ENCODE measurements at places on chromosomes 3 and 15.

DNA sequence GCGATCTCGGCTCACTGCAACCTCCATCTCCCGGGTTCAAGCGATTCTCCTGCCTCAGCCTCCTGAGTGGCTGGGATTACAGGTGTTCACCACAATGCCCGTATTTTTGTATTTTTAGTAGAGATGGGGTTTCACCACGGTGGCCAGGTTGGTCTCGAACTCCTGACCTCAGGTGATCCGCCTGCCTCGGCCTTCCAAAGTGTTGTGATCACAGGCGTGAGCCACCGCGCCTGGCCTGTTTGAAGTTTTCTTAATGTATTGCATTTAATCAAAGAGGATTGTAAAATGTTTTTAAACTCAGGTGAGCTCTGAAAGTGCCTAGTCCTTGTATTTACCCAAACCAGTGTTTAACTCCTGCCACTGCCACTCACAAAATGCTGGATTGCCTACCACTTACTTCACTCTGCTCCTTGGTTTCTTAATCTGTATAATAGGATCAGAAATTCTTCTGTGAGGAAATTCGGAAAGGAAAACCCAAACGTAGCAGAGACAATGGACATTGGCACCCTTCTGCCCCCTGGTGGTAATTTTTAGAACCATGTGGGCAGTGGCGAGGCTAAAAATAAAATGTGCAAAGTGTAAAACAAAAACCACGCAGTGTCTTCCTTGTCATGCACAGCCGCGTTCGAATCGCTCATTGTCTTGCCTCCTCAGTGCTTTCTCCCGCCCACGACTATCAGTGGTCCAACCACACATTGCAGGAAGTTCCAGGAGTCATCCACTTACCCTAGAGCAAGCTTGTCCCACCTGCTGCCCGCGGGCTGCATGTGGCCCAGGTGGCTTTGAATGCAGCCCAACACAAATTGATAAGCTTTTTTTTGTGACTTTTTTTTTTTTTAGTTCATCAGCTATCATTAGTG lies 27.3 kb downstream of the CEP19 start:
- H3K4me3 ChIP-seq: peak overlapping the region; percentile 20
- peak; percentile 67 for DNase-seq
- H3K36me3 ChIP-seq: peaks cover 3% of the 10 kb centered on the region
- H3K4me1 ChIP-seq: peaks cover 12% of the 10 kb centered on the region
- peak overlapping the region; percentile 13 for H3K27ac ChIP-seq
- H3K27me3 ChIP-seq: no peaks in the 10 kb centered on the region

GRCh38 chr3:195863121-195864061 lies 45.0 kb downstream of the TNK2 start:
- H3K27ac ChIP-seq: no peak overlapping the region
- H3K4me3 ChIP-seq: no peak overlapping the region
- peaks cover 7% of the 10 kb centered on the region for H3K4me1 ChIP-seq
- H3K36me3 ChIP-seq: no peaks in the 10 kb centered on the region

DNA sequence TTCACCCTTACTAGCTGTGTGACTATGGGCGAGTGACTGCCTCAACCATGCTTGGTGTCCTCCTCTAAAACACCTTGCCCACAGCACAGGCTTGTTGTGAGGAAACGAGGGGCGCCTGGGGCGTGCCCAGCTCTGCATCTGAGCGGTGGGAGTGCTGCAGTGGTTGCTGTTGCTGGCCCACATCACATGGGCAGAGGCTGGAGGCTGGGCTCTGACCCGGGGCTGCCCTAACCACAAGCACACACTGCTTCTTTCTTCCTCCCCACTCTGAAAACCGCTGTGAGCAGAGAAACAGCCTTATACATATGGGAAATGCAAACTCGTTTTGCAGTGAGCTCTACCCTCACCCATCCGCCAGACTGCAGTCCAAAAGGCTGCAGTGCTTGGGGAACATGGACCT lies 74.8 kb upstream of the RPL32 start:
- H3K4me1 ChIP-seq: peaks cover 20% of the 10 kb centered on the region
- DNase-seq: peak; percentile 50
- H3K27me3 ChIP-seq: no peaks in the 10 kb centered on the region
- no peak overlapping the region for H3K27ac ChIP-seq

- no peaks in the 10 kb centered on the region for H3K27me3 ChIP-seq
- H3K4me1 ChIP-seq: peaks cover 24% of the 10 kb centered on the region
- peaks cover 32% of the 10 kb centered on the region for H3K36me3 ChIP-seq
Observed at GRCh38 chr3:12490547-12490946, 6.3 kb downstream of the TSEN2 start.

DNA sequence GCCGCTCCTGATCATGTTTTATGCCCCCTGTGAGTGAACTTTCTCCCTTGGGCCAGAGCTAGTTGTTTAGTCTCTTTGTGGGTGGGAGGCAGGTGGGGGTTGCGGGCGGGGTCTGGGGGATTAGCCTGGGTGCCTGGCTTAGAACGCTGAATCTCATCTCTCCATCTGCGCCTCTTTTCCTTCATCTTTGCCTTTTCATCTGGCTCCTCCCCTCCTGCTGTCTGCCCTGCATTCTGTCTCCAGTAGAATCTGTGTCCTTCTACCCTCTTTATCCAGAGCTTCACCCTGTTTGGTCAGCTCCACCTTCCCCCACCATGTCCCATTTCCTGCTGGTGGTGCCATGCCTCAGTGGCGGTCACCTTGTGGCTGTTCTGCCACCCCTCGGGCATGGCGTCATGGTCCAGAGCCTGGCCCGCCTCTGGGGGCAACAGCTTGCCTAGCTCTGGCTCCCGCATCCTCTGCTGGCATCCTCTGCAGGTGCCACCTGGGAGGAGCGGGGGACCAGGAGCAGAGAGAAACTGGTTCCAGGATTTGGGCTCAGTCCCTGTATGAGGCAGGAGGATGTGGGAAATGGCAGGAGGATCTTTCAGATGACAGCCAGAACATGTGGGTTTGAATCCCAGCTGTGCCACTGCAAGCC lies 44.3 kb downstream of the PDIA5 start:
- DNase-seq: no peak
- peaks cover 14% of the 10 kb centered on the region for H3K36me3 ChIP-seq
- no peak overlapping the region for H3K4me3 ChIP-seq
- no peaks in the 10 kb centered on the region for H3K27me3 ChIP-seq
- H3K4me1 ChIP-seq: no peaks in the 10 kb centered on the region

DNA sequence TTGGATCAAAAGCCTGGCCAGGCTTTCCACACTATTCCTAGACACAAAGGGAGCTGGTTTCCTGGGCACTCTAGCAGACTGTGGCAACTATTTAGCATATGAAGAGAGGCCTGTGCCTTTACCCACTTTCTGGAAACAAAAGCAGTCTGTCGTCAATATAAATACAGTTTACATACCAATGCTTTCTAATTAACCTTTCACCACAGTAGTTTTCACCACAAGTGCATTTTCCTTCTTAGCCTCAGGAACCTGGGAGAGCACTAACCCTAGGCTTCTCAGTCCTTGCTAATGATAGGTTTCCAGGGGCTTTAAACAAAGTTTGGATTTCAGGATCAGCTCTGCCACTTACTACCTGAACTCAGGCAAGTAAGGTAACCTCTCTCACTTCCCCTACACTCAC lies 499.1 kb downstream of the MAGI1 start:
- H3K36me3 ChIP-seq: no peaks in the 10 kb centered on the region
- H3K27me3 ChIP-seq: no peaks in the 10 kb centered on the region
- no peak for DNase-seq
- no peaks in the 10 kb centered on the region for H3K4me1 ChIP-seq

Measured in activated naive CD8-positive, alpha-beta T cell treated with anti-CD3 and anti-CD28 coated beads for 36 hours (primary cell).